T-helper 17 cell (primary cell): ENCODE measurements at places on chromosomes 1 and 21. TPM values are rescaled to one million over a fixed set of nuclear protein-coding genes. Genes with fewer than 3 reads are reported as not detected.

Gene CA6
- total RNA-seq: not detected

Gene SYCP1
- total RNA-seq: not detected

Gene SNX7
- total RNA-seq: 2.1 TPM

Gene MAP3K21
- 1.4 TPM for total RNA-seq

DNA sequence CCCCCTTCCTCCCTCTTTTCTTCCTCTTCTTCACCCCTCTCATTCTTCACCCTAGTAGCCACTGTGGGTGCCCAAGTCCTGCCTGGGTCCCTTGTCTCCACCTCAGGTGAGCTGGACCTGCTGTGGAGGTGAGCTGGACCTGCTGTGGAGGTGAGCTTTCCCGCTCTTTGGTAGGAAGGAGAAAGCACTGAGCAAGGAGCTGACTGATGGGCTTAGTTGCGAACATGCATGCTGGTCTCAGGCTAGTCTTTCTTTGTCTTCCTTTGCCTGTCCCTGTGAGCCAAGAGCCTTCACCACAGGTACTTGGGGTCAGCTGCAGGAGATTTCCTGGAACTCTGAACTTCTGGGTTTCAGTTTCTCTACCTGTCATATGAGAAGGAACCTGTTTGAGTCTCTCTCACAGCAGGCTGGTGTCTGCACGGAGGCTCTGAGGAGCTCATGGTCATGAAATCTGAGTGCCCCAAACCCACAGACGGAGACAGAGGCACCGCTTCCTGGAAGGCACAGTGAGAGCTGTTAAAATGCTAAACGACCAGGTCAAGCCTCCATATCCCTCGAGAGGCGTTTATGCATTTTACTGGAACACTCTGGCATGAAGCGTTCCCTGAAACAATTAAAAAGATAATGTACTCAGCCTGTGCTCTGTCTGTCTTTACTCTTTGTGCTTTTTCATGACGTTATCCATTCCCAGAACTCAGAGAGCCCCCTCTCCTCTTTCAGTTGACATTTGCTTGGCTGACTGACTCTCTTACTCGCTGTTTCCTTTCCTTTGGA, 69.5 kb downstream of the RHOU start:
- H3K4me3 ChIP-seq: peak overlapping the region; percentile 89
- DNase-seq: no peak
- H3K27me3 ChIP-seq: no peaks in the 10 kb centered on the region
- no peaks in the 10 kb centered on the region for H3K36me3 ChIP-seq

GRCh38 chr1:171683870-171684269, 31.4 kb upstream of the MYOC start:
- no peak overlapping the region for H3K27ac ChIP-seq
- no peak for DNase-seq
- H3K4me3 ChIP-seq: no peak overlapping the region
- H3K36me3 ChIP-seq: no peaks in the 10 kb centered on the region

DNA sequence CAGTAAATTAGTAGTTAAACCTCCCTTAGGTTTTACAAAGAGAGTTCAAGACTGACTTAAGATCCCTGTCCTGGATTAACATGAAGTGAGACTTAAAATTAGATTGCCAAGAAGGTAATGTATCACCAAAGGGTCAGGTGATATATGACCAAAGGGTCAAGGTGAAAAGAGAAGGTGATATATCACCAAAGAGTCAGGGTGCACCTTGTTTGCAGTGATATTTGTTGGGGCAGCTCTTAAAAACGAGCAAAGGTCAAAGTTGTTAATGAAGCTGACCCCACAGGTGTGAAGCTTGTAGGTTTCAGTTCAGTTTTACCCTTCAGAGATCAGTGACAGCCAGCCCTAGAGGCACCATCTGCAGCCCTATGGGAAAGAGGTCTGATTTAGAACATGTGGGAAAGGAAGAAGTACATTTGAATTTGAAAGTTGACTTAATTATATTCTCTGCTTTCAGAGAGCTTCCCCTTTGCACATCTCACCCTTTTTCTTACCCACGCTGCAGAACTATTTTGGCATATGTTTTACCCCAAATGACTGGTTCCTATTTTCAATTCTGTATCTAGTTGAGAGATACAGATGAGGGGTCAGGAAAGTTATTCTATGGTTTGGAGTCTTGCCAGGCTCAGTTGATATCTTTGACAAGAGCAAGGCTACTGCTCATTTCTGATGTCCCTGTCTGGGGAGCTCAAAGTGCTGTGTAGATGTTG, 170.8 kb downstream of the S1PR1 start:
- no peak overlapping the region for H3K4me3 ChIP-seq
- H3K27ac ChIP-seq: no peak overlapping the region
- H3K36me3 ChIP-seq: no peaks in the 10 kb centered on the region
- peaks cover 14% of the 10 kb centered on the region for H3K27me3 ChIP-seq
- no peaks in the 10 kb centered on the region for H3K4me1 ChIP-seq
- DNase-seq: no peak

DNA sequence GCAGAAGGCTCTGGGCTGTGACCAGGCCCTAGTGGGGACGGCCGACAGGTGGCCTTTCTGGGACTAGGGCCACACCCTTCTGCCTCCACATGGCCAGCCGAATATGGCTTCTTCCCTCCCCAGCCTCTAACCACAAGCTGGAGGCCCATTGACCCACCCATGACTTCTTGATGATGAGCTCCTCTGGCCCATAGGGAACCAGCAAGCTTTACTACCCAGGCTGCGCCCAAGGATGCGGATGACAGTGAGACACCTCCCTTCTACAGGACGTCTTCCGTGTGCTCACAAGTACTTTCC, 41.0 kb downstream of the LDLRAD2 start:
- H3K4me1 ChIP-seq: peaks cover 11% of the 10 kb centered on the region
- no peak overlapping the region for H3K27ac ChIP-seq
- no peak for DNase-seq
- no peaks in the 10 kb centered on the region for H3K27me3 ChIP-seq
- no peak overlapping the region for H3K4me3 ChIP-seq
- H3K36me3 ChIP-seq: peaks cover 1% of the 10 kb centered on the region

- H3K4me1 ChIP-seq: no peaks in the 10 kb centered on the region
- DNase-seq: no peak
- H3K27ac ChIP-seq: peak overlapping the region; percentile 29
- no peak overlapping the region for H3K4me3 ChIP-seq
- no peaks in the 10 kb centered on the region for H3K36me3 ChIP-seq
Measured at GRCh38 chr1:197093226-197093885, 26.3 kb upstream of the F13B start.

- H3K4me1 ChIP-seq: no peaks in the 10 kb centered on the region
- H3K4me3 ChIP-seq: no peak overlapping the region
Measured at GRCh38 chr1:115537415-115537814, 104.4 kb upstream of the VANGL1 start.

GRCh38 chr1:31354283-31354682, 18.6 kb downstream of the FABP3 start:
- peaks cover 4% of the 10 kb centered on the region for H3K4me1 ChIP-seq
- no peaks in the 10 kb centered on the region for H3K27me3 ChIP-seq
- H3K27ac ChIP-seq: no peak overlapping the region
- peaks cover 27% of the 10 kb centered on the region for H3K36me3 ChIP-seq
- DNase-seq: no peak
- no peak overlapping the region for H3K4me3 ChIP-seq

GRCh38 chr1:167360120-167360519, 139.4 kb downstream of the POU2F1 start:
- no peaks in the 10 kb centered on the region for H3K27me3 ChIP-seq
- H3K4me3 ChIP-seq: no peak overlapping the region
- DNase-seq: no peak
- H3K4me1 ChIP-seq: peaks cover 13% of the 10 kb centered on the region

- DNase-seq: no peak
- no peaks in the 10 kb centered on the region for H3K4me1 ChIP-seq
- H3K27ac ChIP-seq: no peak overlapping the region
- H3K36me3 ChIP-seq: peaks cover 5% of the 10 kb centered on the region
Measured at GRCh38 chr1:17070163-17070525, 16.3 kb upstream of the SDHB start.
